Effector CD4-positive, alpha-beta T cell (primary cell): ENCODE measurements at places on chromosomes 13 and 19.

DNA sequence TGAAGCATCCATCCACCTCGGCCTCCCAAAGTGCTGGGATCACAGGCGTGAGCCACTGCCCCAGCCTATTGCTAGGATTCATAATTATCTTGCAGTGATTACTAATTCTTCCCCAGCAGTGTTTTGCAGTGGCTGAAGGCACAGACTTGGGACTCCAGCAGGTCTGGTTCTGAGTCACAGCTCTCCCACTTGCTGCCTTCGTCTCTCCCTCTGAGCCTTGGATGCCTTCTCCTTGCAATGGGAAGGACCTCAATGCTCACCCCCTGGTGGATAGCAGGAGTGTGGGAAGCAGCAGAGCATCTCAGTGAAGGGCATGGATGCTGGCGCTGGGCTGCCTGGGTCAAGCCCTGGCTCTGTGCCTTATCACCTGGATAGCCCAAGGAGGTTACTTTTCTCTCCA is 37.6 kb upstream of the SHKBP1 start:
- no peak for DNase-seq

GRCh38 chr13:45447050-45447661 is 17.6 kb upstream of the COG3 start:
- DNase-seq: no peak

DNA sequence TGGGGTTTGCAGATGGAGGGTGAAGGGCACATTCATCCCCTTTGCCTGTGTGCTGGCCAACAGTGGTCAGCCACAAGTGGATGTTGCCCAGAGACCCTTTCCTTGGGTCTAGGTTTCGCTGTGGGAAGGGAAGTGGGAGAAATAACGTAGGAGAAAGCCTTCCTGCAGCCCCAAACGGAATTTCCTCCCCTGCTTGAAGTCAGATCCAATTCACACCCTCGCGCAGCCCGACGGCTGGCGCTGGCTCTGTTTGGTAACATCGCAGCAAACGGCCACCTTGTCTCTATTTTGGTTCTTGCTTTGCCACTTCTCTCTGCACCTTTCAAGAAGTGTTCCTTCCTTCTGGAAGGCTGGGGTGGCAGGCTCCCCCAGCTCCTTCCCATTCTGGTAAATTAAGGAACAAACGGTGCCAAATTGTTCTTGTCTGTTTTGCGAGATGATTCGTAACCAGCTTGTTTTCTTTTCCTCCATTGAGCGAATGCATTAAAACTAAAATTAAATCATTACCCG is 45.4 kb downstream of the CHST8 start:
- no peak for DNase-seq

DNA sequence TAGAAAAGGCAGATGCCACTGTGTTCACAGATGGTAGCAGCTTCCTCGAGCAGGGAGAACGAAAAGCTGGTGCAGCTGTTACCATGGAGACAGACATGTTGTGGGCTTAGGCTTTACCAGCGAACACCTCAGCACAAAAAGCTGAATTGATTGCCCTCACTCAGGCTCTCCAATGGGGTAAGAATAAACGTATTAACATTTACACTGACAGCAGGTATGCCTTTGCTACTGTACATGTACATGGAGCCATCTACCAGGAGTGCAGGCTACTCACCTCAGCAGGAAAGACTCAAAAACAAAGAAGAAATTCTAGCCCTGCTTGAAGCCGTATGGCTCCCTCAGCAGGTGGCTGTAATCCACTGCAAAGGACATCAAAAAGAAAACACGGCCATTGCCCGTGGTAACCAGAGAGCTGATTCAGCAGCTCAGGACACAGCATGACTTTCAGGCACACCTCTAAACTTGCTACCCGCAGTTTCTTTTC is 197.7 kb downstream of the ZNF737 start:
- no peak for DNase-seq

DNA sequence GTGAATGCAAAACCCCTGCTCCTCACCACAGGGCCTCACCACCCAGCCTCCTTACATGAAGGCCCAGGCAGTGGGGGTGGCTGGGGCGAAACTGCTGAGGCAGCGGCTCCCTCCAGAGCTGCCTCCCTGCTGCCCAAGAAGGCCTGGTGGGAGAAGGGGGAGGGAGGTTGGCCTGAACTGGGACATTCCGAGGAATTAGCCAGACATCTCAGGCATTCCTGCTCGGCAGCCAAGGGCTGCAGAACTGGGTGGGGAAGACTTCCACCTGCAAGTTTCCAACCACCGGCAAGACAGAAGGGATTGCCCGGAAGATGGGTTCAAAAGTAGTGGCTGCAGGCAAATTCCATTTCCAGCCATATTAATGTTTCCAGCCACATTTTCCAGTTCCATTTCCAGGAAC is 2.3 kb upstream of the PSPN start:
- no peak for DNase-seq

DNA sequence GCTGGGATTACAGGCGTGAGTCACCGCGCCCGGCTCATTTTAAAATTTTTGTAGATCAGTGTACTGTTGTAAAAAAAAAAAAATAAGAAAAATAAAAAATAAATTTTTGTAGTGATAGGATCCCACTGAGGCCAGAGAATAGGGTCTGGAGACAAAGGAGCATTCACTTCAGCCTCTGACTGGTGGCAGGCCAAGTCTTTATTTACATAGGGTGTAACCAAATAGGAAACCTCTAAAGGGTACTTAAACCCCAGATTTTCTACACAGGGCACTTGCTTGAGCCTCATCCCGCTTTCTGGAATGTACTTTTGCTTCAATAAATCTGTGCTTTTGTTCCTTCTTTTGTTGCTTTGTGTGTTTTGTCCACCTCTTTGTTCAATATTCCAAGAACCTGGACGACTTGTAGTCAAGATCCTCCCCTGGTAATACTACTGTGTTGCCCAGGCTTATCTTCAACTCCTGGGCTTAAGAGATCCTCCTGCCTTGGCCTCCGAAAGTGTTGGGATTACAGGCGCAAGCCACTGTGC is 2.1 kb upstream of the PDCD2L start:
- DNase-seq: no peak

- DNase-seq: no peak
Observed at GRCh38 chr13:60689571-60689970, 292.6 kb downstream of the TDRD3 start.

DNA sequence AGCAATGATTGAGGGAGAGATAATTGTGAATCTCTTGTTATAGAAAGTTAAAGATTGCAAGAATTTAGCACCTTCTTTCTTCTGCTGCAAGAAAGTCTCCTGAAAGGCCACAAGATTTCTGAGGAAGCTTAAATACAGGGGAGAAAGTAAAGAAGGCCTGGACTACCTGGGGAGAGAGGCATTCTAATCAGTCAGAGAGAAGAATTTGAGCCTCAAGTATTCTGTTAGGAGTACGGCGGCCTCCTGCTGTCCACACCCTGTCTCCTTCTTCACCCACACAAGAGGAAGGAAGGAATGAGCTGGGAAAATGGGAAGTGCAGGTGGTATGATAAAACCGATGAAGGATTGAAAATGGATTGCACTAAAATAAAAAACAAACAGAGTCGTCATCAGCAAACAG is 474.7 kb downstream of the DIAPH3 start:
- no peak for DNase-seq

DNA sequence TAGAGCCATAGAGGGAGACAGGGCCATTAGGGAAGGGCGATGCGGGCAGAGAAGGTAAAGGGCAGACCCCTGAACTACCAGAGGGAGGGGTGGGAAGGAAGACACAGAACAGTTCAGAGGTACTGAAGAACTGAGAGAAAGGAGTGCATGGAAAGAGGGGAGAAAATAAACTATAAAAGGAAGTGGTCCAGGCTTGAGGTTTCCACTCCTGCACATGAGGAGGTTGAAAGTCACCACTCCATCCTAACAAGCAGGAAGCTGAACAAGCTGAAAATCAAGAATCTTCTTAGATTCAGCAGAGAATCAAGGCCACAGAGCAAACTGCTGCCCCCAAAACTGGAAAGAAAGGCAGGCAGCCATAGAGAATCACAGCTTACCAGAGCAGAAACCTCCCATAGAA is 45.1 kb downstream of the MIPEP start:
- no peak for DNase-seq

DNA sequence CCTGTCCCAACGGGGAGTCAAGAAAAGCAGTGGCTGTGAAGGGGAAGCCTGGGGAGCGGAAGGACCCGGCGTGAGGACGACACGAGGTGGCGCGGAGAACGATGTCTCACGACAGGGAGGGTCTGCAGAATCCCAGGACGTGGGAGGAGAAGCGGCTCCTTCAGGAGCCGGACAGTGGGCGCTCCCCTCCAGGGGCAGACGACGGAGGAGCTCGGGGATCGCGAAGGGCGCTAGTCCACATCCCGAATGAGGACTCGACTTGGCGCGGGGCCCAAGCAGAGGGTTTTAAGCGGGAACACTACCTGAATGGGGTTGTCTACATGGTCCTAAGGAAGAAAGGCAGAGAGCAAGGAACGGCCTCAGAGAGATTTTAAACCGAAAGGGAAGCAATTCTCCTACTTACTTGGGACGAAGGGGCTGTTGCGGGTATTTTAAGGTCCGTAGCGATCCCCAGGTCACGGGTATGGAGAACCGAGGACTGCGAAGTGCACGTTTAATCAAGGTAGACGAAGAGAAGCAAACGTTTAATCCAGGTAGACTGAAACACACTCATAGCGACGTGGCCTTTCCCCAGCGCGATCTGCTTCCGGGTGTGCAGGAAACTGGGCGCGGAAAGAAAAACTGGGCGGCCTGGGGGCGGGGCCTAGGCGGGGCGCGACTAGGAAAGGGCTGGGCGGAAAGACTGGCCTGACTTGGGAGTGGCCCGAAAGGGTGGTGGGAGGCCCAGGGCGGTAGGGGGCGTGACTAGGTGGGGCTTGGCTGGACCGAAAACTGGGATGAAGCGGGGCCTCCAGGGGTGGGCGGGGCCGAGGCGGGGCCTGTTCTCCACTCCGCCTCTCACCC is at the start of gene ZNF841:
ZNF841 (minus strand) TSS at position 594 of the 843 bp plus-strand sequence. CDS start 10,964 bp downstream, outside the sequence.
- DNase-seq: peak; percentile 59

GRCh38 chr13:44374348-44374712 is 706 bp downstream of the SERP2 start:
- no peak for DNase-seq

DNA sequence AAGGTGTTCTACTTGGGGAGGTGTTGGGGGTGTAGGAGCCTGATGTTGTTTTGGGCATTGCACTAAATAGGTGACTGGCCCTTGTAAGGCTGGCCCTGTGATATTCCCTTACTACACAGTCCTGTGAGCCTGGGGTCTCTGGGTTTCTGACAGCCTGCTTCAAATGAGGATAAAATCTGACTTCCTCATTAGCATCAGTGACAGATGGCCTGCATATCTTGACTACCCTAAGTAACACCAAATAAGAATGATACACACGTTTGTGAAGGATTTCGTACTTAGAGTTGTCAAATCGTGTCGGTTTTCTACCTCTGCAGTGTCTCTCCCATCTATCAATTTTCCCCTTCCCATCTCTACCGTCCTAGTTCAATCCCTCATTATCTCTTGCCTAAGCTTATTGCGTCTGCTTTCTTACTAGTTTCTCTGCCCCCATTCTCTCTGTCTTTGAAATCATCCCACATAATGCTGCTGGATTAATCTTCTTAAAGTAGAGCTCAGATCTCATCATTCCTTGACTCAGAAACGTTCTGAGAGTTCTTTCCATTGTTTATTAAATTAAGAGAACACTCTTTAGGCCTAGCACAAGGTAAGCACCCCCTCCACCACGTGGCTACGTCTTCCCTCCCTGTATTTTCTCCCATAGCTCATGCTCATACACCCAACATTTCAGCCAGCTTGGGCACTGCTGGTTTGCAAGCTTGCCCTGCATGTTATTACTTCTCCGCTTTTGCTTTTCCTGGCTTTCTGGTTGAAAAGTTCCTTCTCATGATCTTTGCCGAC is 26.2 kb upstream of the CNMD start:
- DNase-seq: no peak

GRCh38 chr19:49588365-49589122 is 2.4 kb upstream of the PRR12 start:
- DNase-seq: peak; percentile 35

DNA sequence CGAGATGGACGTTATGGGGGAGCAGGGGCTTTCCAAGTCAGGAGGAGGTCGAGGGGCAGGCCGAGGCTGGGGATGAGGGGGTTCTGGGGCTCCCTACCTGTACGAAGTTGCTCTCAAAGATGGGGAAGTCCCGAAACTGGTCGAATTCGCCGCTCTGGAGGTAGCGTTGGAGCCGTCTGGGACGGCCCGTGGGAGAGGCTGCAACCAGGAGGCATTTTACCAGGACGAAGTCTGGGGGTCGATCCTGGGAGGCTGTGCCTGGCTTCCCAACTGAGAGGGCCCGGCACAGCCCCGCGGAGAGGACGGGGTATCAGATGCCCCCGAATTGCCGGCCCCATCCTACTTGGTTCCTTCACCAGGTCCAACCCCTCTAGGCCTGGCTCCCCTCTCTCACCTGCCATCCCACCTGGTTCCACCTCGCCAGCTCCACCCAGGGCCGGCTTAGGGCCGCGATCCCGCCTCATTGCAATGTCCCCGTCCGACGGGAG is 527 bp upstream of the EMC10 start:
- no peak for DNase-seq

DNA sequence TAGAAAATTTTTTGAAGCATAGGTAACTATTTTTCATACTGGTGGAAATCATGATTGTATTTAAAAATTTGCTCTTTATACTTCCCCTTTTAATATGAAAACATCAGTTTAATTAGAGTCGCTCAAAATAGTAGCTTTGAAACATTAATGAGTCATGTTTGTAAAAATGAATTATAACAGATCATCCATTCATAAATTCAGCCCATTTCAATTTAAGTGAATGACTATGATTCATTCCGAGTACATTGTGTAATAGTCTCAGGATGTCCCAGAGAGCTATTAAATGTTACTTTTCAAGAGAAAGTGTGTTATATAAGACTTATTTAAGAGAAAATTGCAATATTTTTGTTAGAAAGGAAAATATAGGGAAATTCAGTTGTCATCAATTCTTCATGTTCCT is 111.0 kb downstream of the FNDC3A start:
- DNase-seq: no peak

GRCh38 chr19:18700501-18701249 is 17.2 kb downstream of the CRTC1 start:
- peak; percentile 64 for DNase-seq

- no peak for DNase-seq
Observed at GRCh38 chr13:110826861-110827672, 87.8 kb downstream of the ANKRD10 start.

DNA sequence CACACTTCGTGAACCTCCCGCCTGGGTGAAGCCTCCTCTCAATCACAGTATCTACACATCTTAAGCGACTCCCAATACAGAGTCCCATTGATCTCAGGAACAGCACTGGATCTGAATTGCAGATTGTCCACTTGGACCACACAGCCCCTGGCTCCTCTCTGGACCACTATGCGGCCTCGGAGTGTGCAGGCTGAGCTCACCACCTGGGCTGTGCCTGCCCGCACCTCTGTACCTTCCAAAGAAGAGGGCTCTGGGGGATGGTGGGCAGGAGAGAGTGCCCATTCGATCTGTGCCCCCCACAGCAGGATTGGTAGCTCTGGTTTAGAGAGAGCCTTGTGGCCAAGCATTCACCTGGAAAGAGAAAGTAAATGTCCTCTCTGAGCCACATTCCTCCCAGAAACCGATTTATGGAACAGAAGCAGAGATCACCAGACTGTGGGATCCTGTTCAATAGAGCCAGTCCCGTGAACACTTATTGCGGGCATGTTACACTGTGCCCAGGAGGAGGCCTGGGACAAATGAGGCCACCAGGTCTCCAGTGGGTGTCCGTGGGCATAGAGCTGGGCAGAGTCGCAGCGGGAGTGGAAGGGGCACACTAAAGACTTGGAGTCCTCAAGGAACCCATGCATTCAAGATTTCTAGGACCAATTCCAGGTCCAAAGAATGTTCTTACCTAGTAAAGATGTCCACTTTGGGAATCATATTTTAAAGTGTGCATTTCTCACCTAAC is 141.6 kb upstream of the SOX1 start:
- no peak for DNase-seq
